Fibroblast of the conjunctiva (primary cell): ENCODE measurements at places on chromosomes 7 and 10.

DNA sequence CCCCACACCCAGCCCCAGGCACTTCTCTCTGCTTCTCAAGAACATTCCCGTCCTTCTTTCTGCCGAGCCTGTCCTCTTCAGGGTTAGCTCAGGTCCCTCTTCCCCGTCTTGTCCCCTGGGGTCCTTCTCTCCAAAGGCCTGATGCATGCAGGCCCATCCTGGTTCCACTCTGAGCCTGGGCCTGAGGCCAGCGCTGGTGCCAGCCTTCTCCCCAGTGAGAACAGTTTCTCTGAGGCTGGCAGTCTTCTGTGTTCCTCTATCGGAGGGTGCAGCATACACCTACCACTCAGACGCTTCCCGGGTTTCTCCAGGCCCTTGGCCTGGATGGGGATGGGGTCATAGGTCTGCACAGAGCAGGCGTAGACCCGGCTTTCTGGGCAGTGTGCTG lies 14.6 kb downstream of the AP5Z1 start:
- no peak for DNase-seq

- no peak for DNase-seq
These were observed 39.2 kb upstream of the MKRN1 start for GRCh38 chr7:140518370-140519006.

DNA sequence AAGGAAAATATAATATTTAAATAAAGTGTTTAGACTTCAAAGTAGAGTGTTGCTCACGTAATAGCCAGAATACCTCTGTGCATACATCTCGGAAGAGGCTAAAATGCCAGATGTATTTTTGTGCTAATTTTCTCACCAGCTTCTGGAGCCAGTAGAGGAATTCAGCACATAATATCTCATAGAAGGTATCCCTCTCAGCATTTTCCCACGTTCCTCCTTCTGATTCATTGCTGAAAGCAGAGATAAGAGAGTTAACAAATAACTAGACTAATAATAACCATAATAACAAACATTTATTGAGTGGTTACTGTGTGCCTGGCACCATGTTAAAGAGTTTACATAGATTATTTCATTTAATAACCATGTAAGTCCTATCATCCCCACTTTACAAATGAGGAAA lies 123.6 kb downstream of the VTI1A start:
- no peak for DNase-seq

- DNase-seq = no peak
These were observed 27.7 kb downstream of the TDRD1 start for GRCh38 chr10:114206902-114207301.

DNA sequence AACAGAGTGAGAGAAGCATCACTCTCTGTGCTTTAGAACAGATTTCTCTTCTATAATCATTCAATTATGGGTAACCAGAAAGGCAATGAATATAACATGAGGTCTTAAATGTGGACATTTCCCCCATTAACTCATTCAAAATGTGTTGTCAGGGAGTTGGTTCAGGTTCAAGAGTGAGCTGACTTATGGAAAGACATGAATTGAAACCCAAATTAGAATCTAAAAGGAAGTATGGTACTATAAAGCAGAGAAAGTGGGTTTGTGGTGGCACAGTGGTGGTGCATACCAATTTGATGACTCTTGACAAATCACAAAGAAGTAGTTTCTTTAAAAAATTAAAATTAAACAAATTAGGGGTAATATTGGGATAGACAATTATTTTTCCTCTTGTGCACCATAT lies 114.6 kb upstream of the MEOX2 start:
- DNase-seq = no peak

DNA sequence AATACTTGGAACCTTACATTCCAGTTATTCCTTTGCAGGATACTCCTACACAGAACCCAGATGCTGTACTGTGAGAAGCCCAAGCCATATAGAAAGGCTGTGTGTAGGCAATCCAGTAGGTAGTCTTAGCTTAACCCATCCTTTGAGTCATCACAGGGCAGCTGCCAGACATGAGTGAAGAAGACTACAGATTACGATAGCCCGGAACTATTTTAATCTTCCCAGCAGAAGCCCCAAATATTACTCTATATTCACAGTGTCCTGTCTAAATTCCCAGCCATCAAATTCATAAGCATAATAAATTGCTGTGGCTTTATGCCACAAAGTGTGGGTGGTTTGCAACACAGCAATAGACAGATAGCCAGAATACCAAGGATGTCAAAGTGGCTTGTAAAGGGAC lies 474.1 kb upstream of the STEAP1 start:
- DNase-seq = no peak

DNA sequence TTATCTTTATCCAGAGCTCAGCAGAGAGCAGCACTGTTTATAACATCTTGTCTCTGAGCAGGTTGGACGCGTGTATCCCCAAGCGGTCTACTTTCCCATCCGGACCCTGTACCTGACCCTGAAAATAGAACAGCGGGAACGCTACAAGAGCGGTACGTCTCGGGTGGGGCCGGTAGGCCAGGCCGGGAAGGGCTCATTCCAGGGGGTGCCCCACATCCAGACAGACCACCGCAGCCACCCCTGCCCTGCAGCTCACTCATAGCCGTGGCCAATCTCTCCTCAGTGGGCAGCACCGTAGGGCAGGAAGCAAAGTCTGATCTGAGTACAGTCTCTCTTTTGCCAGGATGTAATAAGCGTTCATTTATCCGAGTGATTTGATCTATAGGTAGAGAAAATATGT lies 113.7 kb downstream of the TRRAP start:
- no peak for DNase-seq

GRCh38 chr7:26843705-26844104 lies 20.7 kb downstream of the SKAP2 start:
- DNase-seq = no peak

- no peak for DNase-seq
These were observed 77.3 kb upstream of the MKLN1 start for GRCh38 chr7:131250331-131250730.

GRCh38 chr10:29710128-29710527 lies 75.4 kb upstream of the SVIL start:
- no peak for DNase-seq

- no peak for DNase-seq
These were observed 53.9 kb upstream of the NFE2L3 start for GRCh38 chr7:26097837-26098668.

- no peak for DNase-seq
These were observed 7.6 kb upstream of the C10orf105 start for GRCh38 chr10:71727105-71727737.

GRCh38 chr10:104232613-104233102 lies 494 bp upstream of the CFAP43 start:
- no peak for DNase-seq

DNA sequence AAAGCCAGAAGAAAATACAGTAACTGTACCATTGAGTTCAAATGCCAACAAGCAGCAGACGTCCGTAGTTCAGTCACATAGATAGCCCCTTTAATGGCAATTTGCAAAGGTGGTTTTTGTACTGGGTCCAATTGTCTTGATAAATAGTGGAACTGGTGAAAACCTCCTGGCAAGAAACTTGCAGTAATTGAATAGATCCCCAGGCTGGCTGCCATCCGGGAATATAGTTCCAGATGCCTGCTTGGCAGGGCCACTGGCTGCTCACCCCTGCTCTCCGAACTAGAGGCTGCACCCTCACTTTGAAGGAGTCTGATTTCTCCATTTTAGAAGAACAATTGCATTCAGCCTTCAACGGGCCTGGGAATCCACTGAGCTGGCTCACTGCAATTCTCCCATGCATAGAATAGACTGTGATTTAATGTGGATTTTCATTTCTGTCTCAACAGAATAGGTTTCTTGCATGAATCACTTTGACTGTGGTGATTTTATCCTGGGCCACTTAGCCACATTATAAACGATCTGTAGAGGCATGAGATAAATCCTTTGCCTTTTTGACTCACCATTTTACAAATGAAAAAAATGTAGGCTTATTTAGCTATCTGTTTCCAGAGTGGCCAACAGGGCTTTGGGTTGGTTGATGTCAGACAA lies 35.9 kb upstream of the ELMO1 start:
- no peak for DNase-seq

- DNase-seq = no peak
These were observed 42.8 kb downstream of the FBXL13 start for GRCh38 chr7:103031781-103032180.

DNA sequence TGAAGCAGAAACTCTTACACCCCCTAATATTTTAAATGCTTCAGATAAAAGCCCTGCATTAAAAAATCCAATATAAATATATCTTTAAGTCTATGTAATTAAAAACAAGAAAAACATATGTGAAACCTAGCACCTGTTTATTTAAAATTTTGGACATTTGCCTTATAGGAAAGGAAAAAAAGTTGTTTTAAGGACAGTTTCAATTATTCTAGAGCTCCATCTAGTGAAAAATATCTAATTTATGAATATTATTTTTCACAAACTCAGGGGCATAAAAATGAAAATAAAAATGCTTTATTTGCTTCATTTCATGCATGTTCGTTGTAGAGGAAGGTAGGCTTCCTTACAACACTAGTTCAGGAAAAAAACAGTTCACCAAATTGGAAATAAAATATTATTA lies 26.1 kb downstream of the ENKUR start:
- DNase-seq = no peak

GRCh38 chr10:96873756-96874467 lies 41.8 kb downstream of the LCOR start:
- no peak for DNase-seq

DNA sequence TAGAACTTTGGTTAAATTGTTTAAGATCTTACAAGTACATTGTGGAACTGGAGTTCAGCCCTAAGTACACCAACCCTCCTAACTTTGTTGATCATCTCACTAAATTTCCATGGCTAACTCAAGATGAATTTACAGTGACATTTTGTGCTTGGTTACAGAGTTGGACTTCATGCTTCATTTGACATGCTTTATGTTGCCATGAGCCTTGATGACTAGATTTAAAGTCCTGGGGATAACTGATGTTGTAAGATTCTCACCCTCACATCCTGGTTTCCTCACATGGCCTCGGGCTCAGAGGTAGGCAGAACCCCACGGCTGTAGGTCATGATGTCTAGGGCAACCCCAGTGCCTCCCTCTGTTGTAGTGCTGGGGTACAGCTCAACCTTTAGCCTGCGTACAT lies 397.2 kb upstream of the IGFBP3 start:
- DNase-seq = no peak

DNA sequence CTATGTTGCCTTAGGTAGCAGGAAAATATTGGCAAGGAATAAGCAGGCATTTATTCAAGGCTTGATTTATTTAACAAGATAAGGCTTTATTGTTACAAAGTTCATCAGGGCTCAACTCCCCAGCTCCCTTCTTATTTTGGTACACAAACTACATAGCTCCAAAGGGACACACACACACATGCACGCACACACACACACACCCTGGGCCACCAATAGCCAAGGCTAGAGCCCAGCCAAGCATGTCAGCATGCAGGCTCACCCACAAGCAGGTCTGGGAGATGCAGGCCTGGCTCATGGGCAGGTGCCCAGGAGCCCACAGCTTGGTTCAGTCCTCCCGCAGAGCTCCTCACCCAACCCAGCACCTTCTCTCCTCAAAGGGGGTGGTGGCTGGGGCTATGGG lies 23.4 kb downstream of the LEP start:
- DNase-seq = no peak

DNA sequence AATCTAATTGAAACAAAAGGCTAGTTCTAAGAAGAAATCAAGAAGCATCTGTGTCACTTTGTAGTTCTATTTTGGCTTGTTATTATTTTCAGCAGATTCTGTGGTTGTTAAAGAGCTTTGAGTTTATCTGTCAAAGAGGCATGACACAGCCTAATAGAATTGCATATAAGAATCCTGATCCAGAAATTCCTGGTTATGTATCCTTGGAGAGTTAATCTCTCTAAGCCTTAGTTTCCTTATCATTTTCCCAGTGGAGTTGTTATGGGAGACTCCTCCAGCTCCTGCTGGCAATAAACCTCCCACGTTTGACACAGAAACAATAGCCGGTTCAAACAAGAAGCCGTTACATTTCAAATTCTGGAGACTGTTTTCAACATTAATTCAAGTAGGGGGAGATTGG lies 288.3 kb downstream of the SDHAF3 start:
- no peak for DNase-seq

DNA sequence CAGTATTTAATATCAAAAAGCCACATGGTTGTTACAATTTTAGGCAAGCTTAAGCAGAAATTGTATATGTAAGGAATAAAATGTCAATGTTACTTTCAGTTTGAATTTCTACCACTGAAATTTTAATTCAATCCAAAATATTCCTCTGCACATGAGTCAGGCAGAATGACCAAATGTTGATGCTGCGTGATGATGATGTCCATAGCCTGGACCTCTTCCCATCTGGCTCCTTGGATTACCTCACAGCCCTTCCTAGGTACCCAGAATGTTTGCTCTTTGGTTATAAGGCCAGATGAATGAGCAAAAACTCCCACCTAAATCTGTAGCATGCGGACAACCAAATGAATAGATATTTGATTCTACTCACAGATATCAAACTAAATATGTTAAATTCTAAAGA lies 258.3 kb upstream of the IMMP2L start:
- DNase-seq = no peak

DNA sequence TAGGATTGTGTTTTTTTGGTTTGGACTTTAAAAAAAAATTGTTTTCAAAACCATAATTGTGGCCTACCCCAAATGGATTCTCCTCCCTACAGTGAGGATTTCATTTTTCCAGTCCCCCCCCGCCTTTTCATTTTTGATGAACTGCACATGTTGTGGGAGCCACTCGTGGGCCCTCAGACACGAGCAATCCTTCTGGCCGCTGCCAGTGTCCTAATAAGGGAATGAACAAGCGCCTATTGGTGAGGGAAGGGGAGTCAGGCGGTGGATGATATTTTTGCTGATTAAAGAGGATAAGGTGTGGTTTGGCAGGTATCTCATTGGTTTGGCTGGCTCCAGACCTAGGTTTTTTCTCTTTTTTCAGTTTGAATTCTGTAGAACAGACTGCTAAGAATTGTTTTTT lies 78.7 kb upstream of the AGBL3 start:
- DNase-seq = no peak

DNA sequence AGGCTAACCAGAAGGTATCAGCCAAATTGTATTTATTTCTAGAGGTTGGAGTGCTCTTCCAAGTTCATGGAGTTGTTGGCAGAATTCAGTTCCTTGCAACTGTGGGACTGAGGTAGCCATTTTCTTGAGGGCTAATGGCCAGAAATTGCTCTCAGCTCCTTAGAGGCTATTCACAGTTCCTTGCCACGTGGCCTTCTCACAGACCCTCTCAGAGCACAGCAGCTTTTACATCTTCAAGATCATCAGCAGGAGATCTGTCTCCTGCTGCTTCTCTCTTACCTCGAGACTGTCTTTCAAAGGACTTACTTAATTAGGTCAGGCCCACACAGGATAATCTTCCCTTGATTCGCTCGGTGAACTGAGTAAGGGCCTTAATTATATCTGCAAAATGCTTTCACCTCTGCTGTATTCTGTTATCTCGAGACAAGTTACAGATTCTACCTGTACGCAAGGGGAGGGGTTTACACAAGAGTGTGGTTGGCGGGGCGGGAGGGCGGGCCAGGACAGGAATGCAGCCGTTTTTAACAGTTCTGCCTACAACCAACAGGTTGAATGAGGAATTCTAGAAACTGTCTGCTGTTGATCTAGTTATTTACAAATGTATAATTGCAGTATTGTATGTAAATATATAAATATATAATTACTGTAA lies 15.0 kb downstream of the MIOS start:
- no peak for DNase-seq
